ENCODE measurements at places on chromosomes 16 and 17. TPM values are rescaled to one million over a fixed set of nuclear protein-coding genes. Genes with fewer than 3 reads are reported as not detected.

The GSG1L2 gene
- not detected for total RNA-seq

The RILP gene
- total RNA-seq, result 20.3 TPM

The TNP2 gene
- not detected for total RNA-seq

The SETD6 gene
- 15.3 TPM for total RNA-seq

The NF1 gene
- total RNA-seq, result 32.7 TPM

The SLC38A8 gene
- total RNA-seq, result not detected
